ENCODE measurements at places on chromosomes 11 and 22.

DNA sequence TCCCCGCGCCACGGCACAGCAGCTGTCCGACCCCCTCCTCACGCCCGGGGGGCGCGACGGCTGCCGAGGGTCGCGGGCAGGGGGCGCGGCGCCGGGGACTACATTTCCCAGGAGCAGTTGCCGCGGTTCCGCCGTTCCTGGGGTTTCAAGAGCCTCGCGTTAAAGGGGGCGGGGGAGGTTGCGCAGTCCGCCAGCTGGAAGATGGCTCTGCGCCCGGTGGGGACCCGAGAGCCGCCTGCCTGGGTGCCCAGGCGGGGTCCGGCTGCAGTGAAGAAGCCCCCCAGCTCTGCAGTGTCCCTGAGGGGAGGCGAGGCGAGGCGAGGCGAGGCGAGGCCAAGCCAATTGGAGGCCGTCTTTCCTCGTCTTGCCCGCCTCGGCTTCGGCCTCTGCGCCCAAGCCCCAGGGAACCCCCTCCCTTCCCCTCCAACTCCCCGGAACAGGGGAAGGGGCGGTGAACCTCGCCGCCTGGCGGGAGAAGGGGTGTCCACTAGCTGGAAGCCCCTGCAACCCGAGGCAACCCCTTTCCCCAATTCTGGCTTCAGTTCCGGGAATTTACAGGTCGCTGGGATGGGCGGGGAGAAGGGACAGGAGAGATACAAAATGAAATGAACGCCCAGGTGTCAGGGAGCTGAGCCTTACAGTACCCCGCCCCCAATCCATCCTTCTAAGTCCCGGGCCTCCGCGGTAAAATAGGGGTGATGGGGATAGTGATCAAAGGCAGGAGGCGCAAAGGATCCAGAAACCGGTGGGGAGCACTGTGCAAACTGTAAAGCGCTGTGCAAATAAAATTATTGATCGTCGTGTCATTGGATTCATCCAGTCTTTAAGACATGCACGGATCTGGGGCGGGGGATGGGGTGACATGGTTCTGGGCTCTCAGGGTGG, 5.2 kb upstream of the GCAT start:
- peak; percentile 51 for DNase-seq
- H3K27ac ChIP-seq: no peak overlapping the region
- H3K36me3 ChIP-seq: no peaks in the 10 kb centered on the region
- H3K4me3 ChIP-seq: peak overlapping the region; percentile 66

DNA sequence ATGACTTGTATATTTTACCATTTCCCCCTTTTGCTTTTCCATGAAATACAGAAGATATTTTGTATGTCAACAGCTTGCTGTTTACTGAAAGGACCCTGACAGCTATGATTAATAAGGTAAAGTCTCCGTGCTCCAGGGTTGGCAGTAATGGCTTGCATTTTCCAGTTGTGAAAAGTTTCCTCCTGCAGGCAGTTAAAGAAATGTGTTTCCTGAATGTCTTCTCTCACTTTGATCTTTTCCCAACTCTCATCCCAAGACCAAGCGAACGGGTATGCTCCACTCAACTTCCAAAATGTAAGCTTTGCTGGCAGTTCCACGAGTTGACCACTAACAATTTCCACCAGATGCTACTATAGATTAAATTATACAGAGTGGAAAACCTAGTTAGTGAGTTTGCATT, 8.9 kb downstream of the FIBIN start:
- H3K4me3 ChIP-seq: no peak overlapping the region
- no peak overlapping the region for H3K27ac ChIP-seq
- no peak for DNase-seq
- no peaks in the 10 kb centered on the region for H3K27me3 ChIP-seq
- H3K4me1 ChIP-seq: no peaks in the 10 kb centered on the region

- H3K4me3 ChIP-seq: peak overlapping the region; percentile 88
- DNase-seq: no peak
- H3K27me3 ChIP-seq: no peaks in the 10 kb centered on the region
- no peaks in the 10 kb centered on the region for H3K36me3 ChIP-seq
- peaks cover 25% of the 10 kb centered on the region for H3K4me1 ChIP-seq
Measured at GRCh38 chr11:68312780-68313573, 586 bp downstream of the LRP5 start.

DNA sequence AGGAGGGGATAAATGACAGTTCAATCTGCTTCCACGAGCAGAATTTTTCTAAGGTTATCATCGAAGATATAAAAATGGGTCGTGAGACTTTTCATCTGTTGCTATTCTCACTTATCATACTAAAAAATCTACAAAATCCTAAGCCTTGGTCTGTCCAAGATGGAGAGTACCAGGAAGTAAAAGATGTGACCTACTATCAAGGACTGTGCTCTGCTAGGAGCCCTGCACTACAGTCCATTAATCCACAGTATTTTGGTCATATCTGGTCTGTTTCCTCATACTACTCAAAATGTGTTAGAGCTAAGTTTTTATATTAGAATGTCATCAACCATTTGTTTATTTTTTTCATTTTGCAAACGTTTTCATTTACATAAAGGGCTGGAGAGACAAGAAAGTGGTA, 79.4 kb downstream of the DDIAS start:
- H3K27ac ChIP-seq: peak overlapping the region; percentile 73
- DNase-seq: peak; percentile 22
- no peaks in the 10 kb centered on the region for H3K27me3 ChIP-seq
- H3K4me3 ChIP-seq: no peak overlapping the region

DNA sequence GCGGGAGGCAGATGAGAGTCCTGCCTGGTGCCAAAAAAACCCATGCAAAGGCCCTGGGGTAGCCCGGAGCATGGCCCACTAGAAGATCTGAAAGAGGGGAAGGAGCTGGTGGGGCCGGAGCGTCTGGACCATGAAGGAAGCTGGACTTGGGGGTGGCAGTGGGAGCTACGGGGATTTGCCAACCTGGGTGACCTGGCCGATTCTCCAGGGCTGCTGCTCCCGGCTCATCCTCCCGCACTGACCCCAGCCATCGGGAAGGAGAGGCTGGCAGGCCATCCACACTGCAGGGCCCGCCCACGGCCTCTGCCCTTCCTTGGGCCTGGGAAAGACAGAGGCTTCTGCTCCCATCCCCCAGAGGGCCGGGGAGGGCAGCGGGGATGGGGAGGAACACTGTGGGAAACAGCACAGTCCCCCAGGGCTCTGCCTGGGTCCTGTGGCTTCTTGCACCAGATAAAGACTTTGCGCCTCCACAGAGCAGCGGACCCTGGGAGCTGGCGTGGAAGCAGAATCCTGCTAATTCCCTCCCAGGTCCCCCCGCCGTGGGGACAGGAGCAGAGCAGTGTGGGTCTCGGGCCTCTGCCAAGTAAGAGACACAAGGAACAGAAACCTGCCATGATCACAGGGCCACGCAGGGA, 87.1 kb upstream of the LINC01488 start:
- H3K27me3 ChIP-seq: no peaks in the 10 kb centered on the region
- no peak overlapping the region for H3K4me3 ChIP-seq
- no peak for DNase-seq
- H3K36me3 ChIP-seq: no peaks in the 10 kb centered on the region

- no peaks in the 10 kb centered on the region for H3K27me3 ChIP-seq
- no peaks in the 10 kb centered on the region for H3K4me1 ChIP-seq
- no peaks in the 10 kb centered on the region for H3K36me3 ChIP-seq
Measured at GRCh38 chr22:45262931-45263462, 21.8 kb upstream of the UPK3A start.

Measured in endothelial cell of umbilical vein (primary cell).